T1000 (cell line): ENCODE measurements at places on chromosomes 7 and 10.

DNA sequence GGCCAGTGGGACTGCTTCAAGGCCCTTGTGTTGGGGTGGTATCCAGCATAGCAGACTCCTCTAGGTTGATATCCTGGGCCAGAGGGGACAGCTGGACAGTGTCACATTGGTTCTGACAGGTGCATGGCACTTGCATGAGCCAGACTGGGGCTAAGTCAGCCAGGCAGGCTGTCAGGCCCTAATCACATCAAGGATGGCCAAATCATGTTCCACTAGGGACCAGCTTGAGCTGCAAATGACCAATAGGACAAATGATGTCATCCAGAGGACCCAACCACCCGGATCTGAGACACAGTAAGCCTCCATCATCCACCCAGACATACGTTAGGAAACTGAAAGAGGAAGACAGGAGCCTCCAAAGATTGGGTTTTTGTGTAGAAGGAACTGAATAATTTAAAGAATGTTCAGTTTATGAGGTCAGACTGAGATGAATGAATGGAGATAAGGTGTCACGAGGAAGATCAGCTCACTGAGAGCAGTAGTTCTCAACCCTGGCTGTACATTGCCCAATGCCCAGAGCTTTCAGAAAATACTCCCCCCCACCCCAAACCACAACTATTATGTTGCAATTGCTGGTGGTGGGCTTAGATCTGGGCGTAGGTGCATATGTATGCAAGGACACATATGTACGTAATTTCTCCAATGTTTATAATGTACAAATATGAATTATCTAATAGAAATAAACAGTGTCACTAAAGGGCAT, 75.2 kb upstream of the INHBA start:
- DNase-seq: no peak

GRCh38 chr7:12647364-12648219, 39.8 kb upstream of the ARL4A start:
- peak; percentile 32 for DNase-seq

- no peak for DNase-seq
Measured at GRCh38 chr10:15411010-15411409, 39.9 kb upstream of the FAM171A1 start.

DNA sequence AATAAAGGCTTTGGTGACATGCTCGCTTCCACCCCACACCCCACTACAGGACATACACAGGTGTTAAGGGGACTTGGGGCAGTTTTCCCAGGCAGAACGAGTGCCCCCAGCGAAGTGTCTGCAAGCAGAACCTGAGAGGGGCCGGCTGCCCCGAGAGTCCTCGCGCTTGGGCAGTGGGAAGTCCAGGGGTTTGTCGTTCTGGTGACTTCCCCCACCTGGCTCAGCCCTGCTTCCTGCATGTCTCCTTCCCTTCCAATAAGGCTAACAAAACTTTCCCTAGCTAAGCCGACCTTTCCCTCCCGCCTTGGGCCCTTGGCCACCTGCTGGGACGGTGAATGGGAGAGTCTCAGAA, 916 bp downstream of the VWA2 start:
- no peak for DNase-seq

- no peak for DNase-seq
Measured at GRCh38 chr10:33487014-33487776, 152.7 kb upstream of the NRP1 start.

DNA sequence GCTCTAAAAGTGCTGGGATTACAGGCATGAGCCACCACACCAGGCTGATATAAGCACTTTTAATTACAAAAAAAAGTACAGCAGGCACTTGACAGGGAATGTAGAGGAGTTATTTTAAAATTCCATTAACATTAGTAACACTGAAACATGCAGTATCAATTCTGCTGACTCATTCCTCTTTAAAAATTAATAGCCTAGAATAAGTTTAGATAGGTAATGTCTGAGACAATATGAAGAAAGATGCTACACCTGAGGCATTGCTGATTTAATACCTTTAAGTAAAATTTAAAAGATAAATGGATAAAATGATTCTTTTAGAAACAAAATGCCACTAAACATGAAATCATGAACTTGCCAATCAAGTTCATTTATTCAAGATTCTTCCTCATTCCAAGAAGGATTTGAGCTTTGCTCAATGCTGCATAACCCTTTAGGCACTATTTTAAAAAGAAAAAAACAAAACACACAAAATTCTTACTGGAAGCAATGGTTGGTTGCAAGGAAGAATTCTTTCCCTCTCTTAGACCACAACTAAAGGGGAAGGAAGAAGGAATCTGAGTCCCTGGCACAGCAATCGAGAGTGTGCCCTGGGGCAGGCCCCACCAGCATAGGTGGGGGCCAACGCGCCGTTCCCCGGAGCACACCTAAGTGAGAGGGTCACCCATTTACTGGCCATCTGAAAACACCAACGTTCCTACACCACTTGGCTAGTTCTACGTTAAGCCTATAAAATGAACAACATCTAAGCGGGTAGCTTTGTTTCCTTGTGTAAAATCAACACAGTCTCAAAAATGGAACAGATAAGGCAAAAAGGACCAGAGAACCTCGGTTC, 26.6 kb downstream of the ESYT2 start:
- no peak for DNase-seq

DNA sequence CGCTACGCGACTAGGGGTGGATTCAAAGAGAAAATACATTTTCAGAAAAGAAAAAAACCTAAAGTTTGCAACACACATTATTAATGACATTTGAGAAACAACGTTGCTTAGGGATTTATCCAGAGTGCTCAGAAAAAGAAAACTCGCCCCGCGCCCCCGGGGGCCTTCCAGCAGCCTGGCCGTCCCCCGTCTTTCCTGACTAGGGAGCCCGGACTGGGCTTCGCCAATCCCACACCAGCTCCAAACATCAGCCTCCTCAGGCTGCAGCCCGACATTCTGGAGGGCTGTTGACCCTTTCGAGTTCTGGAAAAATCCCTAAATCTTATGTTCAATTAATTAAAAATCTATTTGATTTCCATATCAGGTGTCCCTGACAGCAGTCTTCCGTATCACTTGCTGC, 48.6 kb downstream of the CLEC2L start:
- no peak for DNase-seq

DNA sequence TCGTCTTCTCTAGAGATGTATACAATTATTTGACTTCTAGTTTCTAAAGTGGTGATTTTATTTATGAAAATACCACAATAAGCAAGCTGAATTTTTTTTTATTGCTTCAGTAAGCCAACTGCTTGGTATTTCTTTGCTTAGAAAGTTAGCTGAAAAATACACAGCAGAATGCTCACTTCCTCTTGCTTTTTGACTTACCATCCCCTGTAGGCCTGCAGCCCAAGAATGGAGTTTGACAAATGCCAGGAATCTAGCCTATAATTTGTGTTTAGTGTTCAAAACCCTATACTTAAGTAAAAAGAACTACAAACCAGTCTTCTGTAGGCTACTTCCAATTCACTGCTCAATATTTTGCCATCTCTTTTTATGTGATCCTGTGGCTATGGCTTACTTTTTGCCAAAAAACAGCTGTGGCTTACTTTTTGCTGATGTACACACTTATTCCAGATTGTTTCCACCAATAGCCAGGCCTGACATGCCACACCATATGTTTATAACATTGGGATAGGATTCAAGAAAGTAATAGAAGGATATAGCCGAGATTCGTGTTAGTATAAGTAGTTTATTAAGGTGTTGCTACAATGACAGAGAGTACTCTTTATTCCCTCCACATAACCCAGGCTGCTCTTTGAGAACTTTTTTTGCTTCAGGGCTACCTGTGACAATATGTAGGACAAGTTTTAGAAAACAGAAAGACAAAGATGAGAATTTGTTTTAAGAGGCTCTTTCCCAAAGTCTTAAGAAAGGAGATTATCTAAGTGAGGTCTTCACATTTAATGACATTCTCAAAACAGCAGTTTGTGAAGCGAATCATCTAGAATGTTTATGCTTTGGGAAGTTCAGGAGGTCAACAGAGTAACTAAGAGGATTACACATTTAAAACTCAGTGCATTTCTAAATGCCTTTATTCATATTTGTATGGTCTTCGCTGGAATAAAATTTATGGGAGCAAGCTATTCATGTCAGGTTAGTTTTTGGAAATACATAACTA, 263.9 kb upstream of the FZD1 start:
- DNase-seq: no peak

GRCh38 chr10:85946713-85947326, 419.8 kb downstream of the GRID1 start:
- no peak for DNase-seq

DNA sequence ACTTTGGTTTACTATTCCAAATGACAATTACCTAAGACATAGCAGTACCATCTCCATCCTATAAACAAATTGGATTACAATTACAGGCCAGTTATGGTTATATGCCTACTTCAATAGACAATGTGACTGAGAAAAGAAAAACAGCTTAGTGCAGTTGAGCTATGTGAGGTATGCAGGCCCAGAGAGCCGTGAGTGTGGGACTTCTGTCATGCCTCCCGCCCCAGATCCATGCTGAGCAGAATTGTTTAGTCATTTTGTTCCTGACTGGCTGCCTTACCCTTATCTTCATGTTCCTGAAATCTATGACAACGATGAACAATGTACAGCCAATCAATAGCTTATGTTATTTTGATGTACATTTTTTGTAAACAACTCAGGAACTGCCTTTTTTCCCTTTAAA, 21.7 kb downstream of the LARP4B start:
- no peak for DNase-seq

- no peak for DNase-seq
Measured at GRCh38 chr7:99829524-99830160, 1.8 kb downstream of the CYP3A43 start.

- no peak for DNase-seq
Measured at GRCh38 chr10:25696013-25696708, 237.9 kb upstream of the MYO3A start.

DNA sequence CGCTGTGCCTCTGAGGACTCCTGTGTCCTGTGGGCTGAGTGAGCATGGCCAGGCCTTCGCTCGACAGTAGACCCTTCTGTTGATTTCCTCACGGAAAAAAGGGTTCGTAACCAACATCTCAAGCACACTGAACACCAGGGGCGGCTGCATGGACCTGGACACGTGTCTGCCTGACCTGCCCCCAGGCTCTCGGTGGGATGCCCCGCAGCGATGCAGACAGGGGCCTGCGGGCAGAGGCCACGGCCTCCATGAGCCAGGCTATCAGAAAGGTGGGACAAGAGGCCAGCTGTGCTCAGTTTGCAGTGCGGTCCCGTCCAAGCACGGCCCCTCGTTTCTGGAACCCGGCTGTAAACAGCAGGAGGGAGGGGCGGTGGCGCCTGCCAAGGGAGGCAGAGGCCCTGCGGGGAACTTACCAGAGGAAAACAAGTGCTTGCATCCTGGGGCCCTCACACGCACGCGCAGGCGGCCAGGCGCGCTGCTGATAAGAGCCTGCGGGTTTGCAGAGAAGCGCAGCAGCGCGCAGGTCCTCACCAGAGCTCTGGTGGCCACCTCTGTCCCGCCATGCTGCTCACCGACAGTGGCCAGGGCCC, 10.6 kb downstream of the GPR146 start:
- DNase-seq: no peak

DNA sequence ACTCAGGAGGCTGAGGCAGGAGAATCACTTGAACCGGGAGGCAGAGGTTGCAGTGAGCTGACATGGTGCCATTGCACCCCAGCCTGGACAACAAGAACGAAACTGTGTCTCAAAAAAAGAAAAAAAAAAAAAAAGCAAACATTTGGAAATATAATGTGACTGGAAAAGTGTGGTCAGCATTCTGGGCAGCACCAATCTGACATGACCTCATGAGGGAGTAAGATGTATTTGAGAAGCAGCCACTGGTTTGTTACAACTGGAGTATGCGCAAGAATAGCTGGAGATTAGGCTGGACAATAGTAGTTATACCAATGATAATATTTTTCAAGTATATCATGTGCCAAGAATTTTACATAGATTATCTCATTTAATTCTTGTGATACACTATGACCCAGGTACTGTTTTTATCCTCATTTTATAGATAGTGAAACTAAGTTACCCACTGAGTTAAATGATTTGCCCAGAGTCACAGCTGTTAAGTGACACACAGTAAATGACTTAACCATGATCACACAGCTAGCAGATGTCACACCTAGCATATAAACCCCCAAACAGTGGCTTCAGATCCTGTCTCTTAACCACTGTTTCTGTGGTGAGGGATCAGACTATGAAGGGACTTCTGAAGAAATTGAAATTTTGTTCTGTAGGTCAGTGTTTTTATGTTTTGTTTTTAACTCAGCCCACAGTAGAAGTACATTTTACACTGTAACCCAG, 11.1 kb downstream of the MCU start:
- no peak for DNase-seq

DNA sequence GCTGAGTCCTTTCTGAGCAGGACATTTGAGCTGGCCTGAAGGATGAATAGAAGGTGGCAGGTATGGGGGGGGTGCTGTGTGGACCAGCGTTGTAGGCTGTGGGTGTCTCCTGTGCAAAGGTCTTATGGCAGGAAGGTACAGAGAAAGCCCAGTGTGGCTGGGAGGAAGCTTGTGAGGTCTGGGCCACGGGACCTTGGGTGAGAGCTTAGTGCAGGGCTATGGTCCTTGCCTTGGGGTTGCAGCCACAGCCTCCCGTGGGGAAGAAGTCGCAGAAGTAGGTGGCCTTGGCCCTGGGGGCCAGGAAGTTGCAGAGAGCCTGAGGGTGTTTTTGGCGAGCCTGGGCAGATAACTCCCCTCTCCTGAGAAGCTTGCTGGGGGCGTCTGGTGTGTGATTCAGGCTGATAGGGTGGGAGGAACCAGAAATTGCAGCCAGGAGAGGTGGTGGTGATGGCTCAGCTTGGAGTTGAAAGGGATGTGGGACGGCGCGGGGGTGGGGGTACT, 172.0 kb upstream of the TNRC18 start:
- DNase-seq: peak; percentile 69

GRCh38 chr7:101179117-101179516, 976 bp downstream of the NAT16 start:
- no peak for DNase-seq

- peak; percentile 7 for DNase-seq
Measured at GRCh38 chr7:100896732-100897608, 1.3 kb upstream of the ACHE start.

- no peak for DNase-seq
Measured at GRCh38 chr10:59580026-59580863, 129.4 kb downstream of the SLC16A9 start.

GRCh38 chr10:3978174-3978573, 193.2 kb upstream of the KLF6 start:
- DNase-seq: no peak

DNA sequence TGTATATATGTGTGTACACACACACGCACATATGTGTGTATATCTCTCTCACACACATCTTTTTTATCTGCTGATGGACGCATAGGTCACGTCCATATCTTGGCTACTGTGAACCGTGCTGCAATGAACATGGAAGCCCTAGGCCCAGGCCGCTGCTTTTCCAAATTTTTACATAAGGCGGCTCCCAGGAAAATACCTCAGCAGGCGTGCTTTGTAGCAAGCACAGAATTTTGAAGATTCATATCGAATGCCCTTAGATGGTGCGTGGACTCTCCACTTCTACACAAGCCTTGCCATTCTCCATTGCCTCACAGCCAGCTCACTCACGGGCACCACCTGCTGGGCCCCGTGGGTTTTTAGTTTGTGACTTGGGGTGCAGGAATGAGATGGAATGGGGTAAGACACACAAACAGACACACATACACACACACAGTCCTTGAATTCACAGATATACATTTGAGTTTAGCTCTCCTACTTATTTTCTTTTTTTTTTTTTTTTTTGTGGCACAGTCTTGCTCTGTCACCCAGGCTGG, 57.9 kb upstream of the RNF32 start:
- DNase-seq: no peak

- DNase-seq: no peak
Measured at GRCh38 chr10:94785211-94785610, 22.7 kb downstream of the CYP2C19 start.

GRCh38 chr7:159040146-159040545, 104.5 kb downstream of the VIPR2 start:
- DNase-seq: no peak

GRCh38 chr7:92360387-92360786, 86.9 kb upstream of the GATAD1 start:
- DNase-seq: no peak
